ENCODE measurements at places on chromosomes 5 and 9.

DNA sequence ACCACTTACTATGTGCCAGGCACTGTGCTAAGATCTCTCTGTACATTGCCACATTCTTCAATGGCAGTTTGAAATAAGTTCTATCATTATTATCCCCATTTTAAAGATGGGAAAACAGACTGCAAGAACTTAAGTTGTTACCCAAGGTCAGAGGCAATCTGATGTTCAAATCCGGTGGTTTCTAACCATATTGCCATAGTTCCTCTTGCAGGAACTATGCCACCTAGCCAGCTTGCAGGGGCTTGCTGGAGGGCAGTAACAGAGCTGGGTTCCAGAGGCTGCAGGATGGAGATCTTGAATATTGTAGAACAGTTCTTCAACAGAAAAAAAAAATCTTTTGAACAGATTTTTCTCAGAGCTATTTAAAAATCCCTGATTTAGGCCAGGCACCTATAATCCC is 71.8 kb upstream of the TNFAIP8 start:
- DNase-seq, result no peak

GRCh38 chr9:134461426-134461982 is 135.2 kb downstream of the RXRA start:
- DNase-seq, result no peak

DNA sequence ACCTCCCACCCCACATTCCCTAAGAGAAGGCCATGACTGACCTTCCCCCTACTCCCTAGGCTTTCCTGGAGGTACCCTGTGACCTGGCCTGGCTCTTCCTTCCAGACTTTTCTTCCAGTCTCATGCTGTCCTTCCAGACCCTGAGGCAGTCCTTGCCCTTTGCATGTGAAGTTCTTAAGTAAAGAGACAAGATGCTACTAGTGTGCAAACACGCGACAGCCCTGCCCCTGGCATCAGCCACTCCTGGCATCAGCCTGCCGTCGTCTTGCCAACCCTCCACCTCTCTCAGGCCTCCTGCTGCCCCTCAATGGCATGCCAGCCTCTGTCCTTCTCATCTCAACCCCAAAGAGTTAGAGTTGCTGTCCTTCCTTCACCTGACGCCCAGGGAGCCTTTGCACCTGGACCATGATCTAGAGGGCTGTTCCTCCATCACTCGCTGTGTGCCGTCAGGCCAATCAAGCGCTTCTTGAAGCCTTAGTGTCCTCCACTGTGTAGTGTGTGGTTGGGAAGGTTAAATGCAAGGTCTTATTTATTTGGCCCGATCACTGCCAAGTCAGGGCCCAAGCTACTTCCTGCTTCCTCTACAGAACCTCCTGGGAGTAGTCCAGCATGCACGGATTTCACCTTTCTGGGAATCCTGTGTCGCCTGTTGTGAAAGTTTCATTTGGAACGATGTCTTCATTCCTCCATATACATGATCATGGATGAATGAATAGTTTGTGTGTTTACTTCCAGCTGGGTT is 61.9 kb downstream of the WWC1 start:
- DNase-seq, result no peak

DNA sequence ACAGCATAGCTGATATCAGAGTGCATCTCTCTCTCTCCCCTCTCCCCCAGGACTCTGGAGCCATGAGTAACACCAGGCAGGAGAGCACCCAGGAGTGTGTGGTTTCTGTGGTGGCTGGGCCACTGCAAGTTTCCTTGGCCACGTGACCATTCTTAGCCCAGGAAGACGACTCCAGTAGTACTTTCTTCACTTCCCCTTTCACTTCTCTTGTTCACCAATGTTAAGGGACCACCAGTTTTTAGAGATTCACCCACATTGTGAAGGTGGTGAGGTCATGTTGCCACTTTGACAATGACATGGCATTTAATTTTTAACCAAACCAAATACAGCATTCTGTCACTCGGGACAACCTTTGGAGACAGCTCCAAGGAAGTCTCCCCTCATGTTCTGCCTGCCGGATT is 17.9 kb upstream of the DAPK1 start:
- DNase-seq, result no peak

DNA sequence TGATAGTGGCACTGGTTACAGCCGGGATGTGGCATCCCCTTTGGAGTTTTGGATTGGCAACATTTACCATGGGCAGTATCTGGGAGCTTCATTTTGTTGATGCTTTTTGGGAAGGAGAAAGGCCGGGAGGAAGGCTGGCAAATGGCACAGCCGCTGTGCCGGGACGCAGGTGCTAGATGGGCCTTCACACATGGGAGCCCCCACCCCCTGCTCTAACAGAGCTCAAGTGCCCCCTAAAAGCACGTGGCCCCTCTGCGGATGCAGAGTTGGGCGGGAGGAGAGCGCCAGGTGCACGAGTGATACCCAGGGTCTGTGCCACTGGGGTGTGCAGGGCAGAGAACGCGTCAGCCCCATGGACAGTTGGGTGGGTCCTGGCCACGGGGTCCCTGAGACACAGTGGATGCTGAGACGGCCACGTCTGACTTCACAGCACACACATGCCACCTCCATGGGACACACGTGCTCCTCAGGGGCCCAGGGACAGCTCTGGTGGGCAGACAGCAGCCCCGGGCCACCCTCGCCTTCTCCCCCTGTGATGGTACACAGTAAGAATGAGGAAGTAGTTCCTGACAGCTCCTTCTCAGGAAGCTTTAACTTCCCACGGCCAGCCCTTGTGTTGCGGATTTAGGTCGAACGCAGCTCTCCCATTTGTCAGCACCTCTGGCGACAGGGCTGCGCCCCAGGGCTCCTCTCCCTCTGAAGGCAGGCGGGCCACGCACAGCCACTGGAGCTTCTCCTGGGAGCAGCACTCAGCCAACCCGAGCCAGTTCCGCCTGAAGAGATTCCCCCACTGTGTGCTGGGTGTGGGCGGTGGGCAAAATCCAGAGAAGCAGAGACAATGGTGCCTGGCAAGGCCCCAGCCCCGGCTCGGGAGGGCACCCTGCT is 10.8 kb downstream of the SLC9A3 start:
- DNase-seq, result no peak

GRCh38 chr5:60886158-60886557 is 42.1 kb upstream of the ELOVL7 start:
- no peak for DNase-seq

DNA sequence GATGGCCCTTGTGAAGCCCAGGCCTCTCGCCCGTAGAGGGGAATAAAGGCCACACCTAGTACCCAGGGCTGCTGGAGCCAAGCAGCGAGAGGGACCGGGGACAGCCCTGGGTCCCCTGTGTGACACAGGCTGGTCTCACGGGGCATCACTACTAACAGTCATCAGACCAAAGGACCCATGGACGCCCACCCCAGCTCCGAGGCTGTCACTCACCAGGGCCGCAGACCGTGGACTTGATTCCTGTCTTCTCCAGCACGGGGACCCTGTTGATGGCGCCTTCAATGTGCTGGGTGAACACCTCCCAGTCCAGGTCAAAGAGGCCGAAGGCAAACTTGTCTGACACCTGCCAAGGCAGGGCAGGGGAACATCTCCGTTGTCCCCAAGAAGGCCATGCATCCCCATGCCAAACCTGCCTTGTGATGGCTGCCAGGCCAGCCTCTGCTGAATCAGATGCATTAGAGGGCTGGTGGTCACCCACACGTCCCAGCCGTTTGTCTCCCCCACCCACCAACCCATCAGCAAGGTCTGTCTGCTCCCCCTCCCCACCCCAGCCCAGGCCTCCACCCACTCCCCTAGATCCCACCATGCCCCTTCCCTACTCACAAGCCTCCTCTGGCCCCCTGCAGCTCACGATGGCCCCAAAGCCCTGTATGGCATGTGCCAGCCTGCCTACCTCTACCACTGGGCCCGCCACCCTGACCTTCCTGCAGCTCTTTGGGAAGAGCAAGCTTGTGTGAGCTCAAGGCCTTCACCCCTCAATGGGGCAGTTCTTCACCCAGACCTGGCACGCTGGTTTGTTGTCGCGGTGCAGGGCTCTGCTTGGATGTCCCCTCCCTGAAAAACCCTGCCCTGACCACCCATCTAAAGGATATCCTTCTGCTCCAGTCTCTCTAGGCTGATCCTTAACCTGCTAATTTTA is 20.8 kb downstream of the SARDH start:
- no peak for DNase-seq

GRCh38 chr9:110249603-110250002 is 6.7 kb downstream of the TXN start:
- DNase-seq, result no peak

- DNase-seq, result no peak
These were observed 1.0 kb upstream of the EFNA5 start for GRCh38 chr5:107671742-107672210.

DNA sequence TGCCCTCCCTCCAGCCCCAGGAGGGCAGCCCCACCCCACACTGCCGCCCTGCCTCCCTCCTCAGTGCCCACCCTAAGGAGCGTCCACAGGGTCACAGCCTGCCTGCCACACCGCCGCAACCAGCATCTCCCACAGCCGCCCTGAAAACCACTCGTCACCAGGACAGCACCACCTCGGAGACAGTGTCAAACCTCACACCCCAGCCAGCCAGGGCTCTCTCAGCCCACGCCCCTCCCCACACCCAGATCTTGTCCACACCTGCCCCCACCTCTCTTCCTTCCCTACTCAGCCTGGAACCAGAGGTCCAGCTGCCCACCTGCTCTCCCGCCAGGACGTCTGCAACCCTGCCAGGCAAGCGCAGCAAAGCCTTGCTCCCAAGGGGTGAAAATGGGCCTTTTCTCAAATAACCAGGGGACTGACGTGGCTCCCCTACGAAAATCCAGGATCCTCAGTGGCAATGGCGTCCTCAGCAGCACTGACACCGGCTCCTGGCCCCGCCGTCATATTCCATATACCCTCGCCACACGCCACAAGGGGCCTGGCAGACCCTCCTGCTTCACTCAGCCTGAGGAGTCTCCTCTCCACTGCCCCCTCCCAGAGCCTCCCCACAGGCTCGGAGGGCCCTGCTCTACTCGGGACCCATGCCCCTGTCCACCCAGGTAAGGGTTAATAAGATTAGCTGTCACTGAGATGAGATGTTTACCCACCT is 71.0 kb upstream of the ADAMTS2 start:
- DNase-seq, result no peak
